ENCODE measurements at places on chromosomes 4 and X.

DNA sequence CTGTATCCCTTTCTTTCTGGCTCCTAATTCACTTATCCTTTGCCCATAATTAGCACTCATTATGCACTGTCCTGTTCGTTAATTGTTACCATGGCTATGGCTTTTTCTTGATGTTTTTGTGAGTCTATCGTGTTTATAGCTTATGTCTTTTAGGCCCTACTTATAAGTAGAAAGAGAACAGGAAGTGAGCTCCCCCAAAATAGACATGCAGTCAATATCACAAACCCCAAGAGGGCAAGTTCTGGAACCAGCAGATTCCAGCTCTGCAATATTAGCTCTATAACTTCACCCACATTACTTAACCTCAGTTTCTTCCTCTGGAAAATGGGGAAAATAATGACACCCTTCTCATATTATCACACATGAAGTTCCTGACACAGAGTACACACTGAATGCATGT, 7.4 kb upstream of the HS3ST1 start:
- no peak for DNase-seq

DNA sequence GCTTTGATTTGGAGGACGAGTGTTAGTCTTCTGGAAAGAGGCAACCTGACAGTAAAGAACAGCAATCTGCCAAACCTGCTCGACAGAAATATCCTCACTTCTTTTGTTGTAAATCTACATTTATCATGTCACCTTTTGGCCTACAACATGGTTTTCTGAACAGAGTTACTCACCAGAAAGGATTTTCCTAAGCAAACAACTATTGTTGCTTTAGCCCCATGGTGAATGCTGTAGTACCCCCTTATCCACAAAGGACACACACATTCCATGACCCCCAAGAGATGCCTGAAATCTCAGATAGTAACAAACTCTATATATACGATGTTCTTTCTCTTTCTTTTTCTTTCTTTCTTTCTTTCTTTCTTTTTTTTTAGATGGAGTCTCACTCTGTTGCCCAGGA, 42.7 kb downstream of the TMEM150C start:
- DNase-seq: no peak

DNA sequence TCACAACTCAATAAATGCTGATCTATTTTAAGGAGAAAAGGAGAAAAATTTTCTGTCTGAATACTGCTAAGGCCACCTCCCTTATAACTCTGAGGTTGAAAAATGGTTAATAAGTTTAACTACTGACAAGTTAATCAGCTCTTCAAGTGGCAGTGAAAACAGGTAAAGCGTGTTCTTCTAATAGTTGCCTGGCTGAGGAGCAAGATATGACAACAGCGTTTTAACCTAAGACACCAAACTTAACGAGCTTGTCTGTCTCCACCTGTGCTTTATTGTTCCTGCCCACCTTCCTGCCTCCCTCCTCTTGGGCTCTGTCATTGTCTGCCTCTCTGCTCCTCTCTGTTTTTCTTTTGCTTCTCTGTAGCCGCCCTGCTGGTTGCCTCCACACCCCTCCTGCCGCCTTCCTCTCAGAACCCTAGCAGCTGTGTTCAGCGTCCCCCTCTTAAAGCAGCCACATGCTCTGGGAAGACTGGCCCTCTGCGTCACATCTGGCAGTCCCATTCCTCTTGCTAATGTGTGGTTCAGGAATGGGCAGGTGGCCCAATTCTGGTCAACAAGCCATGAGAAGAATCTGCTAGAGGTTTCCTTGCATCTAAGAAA, 4.3 kb upstream of the TSPAN5 start:
- DNase-seq: no peak

- DNase-seq: no peak
Observed at GRCh38 chrX:116657071-116657470, 194.3 kb upstream of the CT83 start.

DNA sequence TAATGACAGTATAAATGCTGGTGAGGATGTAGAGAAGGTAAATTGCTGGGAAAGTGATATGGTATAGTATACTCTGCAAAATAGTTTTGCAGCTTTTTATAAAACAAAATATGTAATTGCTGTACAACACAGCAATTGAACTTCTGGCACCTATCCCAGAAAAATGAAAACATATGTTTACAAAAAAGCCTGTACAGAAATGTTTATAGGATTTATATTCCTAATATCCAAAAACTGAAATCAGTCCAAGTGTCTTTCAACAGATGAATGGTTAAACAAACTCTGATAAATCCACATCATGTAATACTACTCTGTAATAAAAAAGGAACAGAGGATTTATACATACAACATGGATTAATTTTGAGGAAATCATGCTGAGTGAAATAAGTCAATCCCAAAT, 198.4 kb upstream of the ACTRT1 start:
- DNase-seq: no peak

DNA sequence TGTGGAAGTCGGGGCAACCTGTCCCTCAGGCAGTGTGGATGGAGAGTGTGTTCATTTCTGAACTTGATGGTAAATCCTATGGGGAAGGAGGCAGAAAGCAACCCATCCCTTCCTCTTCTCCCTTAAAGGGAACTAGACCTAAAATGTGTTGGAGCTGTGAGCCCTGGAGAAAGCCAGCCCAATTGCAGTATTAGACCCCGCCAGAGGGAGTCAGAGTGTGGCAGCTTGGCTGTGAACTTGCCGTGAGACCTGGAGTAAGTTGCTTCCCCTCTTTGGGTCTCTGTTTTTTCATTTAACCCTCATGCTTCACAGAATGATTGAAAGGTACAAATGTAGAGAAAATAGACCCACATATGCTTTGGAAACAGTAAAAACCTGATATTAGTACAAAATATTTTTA, 108.7 kb upstream of the PAK3 start:
- no peak for DNase-seq

DNA sequence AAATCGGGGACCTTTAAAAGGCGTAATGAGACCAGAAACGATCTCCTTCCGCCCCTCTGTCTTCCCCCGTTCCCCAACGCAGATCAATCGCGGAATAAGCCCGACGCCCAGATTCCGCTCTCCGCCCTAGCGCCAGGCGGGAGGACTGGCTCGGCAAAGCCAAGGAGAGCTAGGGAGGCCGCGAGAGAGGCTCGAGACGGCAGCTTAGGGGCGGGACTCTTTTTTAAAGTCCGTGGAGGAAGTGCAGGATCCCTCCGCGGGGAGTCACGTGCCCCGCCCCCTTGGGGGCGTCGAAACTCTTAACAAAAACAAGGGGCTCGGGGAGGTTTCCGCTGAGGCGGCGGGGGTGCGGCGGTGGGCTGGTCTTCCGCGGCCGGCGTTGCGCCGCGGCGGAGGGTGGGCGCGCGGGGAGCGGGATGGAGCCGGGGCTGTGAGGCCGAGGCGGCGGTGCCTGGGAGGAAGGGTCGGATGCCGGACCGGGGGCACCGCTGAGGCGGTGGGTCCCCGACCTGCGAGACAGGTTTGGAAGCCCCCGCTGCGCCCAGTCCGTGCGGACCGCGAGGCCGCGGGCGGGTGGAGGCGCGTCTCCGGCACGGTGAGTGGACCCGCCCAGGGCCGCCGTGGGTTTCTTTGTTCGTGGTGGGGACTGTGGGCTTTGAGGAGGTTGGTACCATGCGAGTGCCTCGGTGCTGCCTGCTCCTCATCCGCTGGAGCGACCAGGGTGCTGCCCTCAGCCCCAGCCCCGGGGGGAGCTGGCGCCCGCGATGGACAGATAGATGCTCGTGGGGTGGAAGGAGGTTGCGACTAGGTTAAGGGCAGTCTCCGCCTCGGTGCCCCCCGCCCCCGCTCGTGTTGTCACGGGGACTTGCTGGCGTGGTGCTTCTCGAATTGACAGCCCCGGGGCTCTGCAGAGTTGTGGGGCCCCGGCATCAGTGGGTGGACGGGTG, at the start of gene CCNG2:
Gene CCNG2 (plus strand): TSS at position 296 of the 947 bp plus-strand sequence. CDS start 1,326 bp downstream, outside the sequence.
- peak; percentile 72 for DNase-seq

DNA sequence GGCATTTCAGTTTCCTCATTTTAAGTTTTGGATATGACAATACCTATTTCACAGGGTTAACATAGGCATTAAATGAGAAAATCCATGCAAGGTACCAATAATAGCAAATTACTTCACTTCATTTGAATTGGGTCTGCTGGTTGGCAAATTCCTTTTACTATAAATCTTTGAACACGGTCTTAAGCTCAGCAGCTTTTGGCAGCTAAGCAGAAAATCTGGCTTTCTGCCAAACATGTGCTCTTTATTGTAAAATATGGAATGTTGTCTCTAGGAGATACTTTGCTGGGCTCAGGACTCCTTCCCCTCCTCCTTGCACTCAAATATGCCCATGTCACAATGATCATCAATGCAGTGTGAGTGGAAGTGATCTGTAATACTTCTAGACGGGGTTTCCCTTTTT, 16.8 kb upstream of the DMP1 start:
- DNase-seq: no peak

DNA sequence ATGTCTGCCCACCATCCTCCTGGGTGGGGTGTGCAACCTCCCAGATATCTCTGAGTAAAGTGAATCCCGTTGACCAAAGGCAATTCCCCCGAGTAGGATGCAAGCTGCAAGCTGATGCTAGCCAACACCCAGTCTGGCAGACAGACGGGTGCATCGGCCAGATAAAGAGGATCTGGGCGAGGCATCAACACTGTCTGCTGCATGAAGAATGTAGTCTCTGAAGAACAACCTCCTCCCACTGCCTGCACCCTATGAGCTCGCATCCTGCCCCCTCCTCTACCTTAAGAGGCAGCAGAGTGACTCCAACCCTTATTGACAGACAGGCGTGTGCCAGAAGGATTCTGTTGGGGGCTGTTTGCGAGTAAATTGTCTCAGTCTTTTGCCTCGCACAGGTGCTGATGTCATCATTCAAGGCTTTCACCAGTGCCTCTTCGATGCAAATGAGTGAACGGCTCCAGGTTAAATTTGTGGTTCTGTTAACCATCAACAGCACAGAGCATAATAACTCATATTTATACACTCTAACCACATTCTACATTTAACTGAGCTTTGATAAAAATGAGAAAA, 546.9 kb downstream of the BCOR start:
- no peak for DNase-seq

DNA sequence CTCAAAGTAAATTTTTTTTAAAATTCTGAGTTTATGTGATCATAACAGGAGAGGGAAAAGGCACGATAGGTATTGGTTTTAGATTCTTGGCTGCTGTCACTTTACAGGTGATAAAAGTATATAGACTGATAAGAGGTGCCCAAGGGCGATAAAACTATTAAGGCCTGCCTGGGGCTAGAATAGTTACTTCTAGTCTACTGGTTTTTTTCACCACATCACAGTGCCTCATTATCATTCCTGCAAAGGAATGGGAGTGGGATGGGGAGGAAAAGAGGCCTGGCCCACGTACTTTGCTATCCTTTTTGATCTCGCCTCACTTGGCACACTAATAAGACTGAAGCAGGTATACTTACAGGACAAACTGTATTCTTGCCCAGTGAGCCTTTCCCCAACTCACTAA, 46.6 kb downstream of the CXorf58 start:
- no peak for DNase-seq

- DNase-seq: no peak
Observed at GRCh38 chr4:170011921-170012628, 14.1 kb downstream of the MFAP3L start.

DNA sequence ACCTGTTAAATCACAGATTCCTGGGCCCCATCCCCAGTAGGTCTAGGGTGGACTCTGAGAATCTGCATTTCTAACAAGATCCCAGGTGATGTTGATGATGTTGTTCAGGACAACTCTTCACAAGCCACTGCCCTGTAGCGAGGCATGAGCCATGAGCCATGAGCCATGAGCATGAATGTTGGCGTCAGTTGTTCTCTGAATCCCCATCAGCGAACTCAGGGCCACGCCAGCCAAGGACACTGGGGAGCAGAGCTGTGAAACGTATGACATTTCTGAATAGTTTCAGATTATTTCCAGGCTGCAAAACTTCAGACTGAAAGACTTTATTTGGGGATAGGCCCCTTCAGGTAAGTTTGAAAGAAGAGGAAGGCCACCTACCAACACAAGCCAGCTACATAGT, 46.9 kb upstream of the HCCS start:
- no peak for DNase-seq

DNA sequence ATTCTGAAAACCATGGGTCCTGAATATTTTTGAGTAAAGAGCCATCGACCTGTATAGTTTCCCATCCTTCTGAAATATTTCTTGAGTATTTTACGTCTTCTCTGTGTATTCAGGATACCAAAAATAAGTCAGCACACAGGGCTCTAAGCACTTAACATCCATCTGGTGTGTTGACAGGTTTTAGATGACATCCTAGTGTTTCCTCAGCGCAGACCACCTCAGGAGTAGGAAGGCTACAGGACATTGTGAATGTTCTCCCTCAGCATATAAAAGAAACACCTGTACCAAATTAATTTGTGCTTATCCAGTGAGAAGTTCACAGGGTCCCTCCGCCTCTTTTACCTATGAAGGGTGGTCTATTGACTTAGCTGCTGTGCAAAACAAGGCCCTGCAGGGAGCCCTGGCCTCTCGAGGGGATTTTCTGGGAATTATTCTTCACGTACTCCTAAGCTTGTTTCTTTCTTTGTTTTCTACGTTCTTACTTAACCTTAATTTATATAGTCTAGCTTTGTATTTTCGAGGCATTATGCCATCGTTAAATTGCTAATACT, 241.8 kb downstream of the FBXO8 start:
- no peak for DNase-seq

- DNase-seq: no peak
Observed at GRCh38 chrX:2897311-2897689, 31.8 kb downstream of the ARSD start.

DNA sequence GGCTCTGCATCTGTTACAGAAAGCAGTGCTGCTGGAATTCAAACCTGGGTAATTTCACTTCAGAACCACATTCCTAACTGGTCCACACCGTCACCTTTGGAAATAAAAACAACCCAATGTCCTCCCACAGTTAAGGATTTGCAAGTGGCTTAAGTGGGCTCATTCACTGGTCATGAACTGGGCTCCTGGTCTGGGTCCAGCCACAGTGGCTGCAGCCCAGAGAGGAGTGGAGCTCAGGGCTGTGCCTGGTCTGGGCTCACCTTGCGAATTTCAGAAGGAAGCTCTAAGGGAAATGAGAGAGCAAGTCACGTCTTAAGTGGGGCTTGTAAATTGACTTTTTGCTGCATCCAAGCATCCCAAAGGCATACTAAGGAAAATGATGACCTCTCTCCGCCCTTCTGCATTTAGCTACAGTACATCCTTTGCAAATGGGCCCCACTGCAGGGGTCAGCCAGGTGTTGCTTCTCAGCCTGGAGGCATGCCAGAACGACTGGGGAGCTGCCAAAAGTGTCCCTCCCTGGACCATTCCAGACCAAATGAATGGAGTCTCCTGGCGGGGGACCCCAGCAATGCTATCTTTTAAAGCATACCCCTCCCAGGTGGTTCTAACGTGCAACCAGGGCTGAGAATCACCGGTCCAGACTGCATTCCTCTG, 25.6 kb upstream of the CRMP1 start:
- no peak for DNase-seq

- DNase-seq: no peak
Observed at GRCh38 chr4:35757836-35758235, 486.5 kb downstream of the ARAP2 start.

- DNase-seq: no peak
Observed at GRCh38 chr4:184100297-184100885, 117.3 kb downstream of the ENPP6 start.

DNA sequence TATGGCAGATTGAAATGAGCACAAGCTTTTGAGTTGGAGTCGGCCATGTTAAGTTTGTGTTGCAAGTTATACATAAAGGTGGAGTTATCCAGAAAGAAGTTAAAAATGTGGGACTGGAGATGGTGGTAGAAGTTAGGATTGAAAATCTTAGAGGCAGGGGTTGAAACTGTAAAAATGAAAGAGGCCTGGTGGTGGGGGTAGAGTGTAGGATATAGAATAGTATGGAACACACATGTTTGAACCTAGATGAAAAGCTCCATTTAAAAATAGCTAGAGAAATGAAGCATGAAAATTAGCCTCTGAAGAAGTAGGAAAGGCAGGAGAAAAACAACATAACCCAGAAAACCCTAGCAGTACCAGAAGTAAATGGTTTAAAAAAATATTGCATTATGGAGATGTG, 131.8 kb upstream of the ENPEP start:
- DNase-seq: no peak

All from frontal cortex (tissue), 4 donors.